ENCODE measurements at places on chromosomes 7 and 10.

GRCh38 chr7:105346593-105347322 lies 42.0 kb downstream of the SRPK2 start:
- DNase-seq: peak; percentile 79

DNA sequence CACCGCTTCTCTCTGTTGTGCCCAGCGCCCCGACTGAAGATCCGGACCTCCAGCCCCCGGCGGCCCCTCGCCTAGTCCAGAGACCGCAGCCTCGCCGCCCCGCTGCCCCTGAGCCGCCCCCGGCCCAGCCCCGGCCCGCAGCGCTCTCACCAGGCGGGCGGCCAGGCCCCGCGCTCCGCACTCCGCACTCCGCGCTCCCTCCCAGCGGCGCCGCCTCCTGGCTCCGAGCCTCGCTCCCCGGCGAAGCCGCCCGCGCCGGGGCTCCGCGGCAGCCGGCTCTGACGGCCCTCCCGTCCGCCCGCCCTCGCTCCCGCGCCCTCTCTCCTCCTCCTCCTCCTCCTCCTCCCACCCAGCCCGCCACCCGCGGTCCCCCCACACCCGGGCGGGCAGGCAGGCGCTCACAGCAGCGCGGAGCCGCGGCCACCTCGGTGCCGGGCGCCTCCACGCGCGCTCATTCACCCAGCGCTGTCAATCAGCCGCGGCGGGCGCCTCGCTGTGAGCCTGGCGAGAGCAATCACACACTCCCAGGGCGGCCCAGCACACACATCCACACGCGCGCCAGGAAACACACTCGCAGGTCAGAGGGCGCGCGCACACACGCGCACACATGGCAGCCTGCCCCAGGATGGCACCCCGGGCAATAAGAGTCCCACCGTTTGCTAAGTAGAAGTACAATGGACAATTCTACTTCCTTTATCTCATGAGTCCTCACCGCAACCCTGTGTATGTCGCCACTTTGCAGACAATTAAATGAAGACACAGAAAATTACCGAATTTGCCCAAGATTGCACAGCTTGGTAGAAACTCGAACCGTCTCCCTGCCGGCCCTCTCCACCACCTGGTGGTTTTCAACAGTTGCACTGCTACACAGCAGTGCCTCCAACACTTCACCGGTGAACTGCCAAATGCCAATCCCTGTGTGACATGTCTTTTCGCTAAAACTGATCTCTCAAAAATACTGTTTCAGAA lies at the start of gene PRRT4:
TSS of gene PRRT4 (minus strand) at position 280 of the 969 bp plus-strand sequence.
- DNase-seq: peak; percentile 74

- no peak for DNase-seq
These were observed 46.6 kb downstream of the BTRC start for GRCh38 chr10:101400585-101400984.

DNA sequence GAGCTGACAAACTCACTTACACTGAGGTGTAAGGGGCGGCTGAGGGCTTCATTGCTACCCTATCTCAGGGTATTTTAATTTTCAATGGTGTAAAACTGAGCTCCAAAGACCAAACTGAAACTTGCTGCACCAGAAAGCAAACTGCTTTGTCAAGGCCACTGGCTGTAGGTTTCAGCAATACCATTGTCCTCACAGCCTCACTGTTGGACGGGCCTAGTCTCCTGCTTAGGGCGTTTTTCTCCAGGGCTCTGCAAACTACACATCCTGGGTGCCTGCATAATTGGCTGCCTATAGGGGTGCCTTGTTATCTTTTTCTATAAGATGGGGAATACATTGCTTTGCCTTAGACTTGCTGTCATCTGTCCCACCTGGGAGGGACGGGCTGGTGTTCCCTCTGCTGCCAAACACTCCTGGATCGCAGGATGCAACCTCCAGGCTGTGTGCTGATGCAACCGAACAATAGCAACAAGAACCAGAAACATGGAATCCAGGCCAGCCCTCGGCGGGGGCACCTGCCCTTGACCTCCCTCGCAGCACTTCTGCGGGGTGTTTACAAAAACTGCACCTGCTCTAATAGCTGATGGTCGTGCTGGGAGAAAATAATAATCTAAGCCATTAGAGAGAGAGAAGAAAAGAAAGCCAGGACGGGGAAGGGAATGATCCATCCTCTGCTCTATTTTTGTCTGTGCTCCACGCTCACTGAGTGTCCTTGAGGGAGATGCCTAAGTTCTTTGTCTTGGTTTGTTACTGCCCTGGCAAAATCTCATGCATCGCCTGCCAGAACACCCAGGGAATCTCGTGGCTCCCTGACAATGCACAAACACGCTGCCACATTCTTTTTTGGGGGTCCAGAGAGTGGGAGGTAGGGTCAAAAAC lies 104.5 kb downstream of the GALNT17 start:
- no peak for DNase-seq

DNA sequence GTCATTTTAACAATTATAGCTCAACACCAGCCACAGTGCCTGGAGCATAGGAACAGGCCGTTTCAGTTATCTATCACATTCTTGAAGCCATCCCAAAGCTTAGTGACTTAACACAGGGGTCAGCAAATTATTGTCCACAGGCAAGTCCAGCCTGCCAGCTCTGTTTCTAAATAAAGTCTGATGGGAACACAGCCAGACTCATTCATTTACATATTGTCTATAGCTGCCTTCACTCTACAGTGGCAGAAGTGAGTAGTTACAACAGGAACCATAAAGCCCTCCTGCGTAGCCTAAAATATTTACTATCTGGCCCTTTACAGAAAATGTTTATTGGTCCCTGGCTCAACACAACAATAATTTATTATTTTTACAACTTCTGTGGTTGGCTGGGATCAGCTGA lies 407.5 kb upstream of the AUTS2 start:
- DNase-seq: no peak

GRCh38 chr7:110386006-110386405 lies 704.9 kb upstream of the LRRN3 start:
- DNase-seq: no peak

GRCh38 chr7:135833642-135834041 lies 85.0 kb upstream of the FAM180A start:
- DNase-seq: no peak

DNA sequence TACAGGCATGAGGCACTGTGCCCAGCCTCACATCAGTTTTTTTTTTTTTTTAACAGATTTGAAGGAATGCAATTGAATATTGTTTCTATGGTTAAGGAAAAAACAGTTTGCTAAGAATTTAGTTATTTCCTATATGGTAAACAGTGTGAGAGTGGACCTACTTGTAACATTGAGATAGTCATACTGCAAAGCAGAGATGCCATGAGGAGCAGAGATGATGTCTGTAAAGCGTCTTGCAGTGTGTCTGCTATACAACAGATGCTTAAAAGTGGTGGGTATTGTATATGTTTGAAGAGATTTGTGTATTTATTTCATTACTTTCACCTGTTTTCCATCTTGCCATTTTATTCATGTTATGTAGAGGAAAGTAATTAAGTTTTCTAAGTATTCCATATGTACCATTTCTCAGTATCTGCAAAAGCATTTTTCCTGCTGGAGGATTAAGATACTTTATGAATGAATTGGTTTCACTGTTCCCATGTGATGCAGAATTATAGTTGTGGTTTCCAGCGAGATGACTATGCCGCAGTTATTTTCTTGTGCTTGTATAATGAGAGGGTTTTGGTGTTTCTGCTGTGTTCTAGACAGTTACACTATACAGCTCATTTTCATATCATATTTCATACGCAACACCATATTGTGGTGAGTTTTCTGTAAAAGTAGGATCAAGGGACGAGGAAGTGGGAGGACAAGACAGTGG lies 26.6 kb downstream of the TET1 start:
- DNase-seq: no peak

DNA sequence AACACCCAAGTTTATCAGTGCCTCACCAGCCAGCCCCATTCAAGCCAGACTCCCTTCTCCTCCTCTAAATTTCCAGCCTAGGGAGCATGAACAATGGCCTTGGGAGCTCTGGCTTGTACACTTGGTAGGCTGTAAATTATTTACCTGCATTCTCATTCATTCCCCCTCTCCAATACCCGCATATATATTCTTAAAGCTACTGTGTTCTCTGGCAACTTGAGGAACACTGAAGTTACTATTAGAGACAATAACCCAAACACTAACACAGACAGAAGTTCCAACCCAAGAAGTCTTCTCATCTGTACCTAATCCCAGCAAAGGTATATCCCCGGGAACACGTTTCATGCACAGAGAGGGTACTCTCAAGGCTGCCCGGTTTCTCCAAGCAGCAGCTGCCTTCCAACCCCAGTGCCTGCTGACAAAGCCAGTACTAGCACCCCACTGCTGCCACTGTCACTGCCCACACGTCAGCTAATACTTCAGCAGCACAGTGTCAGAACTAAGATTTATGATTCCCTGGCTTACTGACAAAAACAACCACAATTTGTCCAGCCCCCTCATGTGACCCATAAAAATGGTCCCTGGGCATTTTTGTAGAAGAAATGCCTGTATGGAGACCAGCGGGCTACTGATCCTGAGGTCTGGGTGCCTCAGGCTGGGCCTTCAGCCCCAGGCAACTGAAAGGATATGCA lies 3.1 kb downstream of the WDR91 start:
- peak; percentile 83 for DNase-seq

All from hematopoietic multipotent progenitor cell treated with erythropoietin and hydrocortisone succinate and interleukin-3 and kit ligand, for 4 days (in vitro differentiated cells).